ENCODE measurements at places on chromosomes 12 and 14.
A peak's percentile ranks its signal among the peaks of the same experiment; 100 is the strongest.

- no peak for DNase-seq
Observed at GRCh38 chr12:76876696-76877229, 2.1 kb downstream of the CSRP2 start.

- DNase-seq: no peak
Observed at GRCh38 chr12:93166541-93167307, 211.0 kb upstream of the NUDT4 start.

DNA sequence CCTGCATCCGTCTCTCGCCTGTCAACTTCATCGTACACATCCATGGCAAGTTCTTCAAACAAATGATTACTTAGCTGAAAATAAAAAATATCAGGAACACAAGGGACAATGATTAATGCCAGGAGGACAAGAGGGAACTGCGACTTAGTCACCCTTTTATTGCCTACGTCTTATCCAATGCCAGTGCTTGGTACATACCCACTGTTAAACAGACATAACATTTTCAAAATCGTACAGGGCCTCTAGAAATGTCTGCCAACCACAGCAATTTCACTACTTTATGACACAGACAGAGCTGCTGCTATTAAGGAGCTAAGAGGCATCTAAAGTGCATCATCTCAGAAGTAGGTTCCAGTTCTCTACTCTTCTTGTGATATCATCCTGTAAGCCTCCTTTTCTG is 34.6 kb downstream of the GIT2 start:
- no peak for DNase-seq

DNA sequence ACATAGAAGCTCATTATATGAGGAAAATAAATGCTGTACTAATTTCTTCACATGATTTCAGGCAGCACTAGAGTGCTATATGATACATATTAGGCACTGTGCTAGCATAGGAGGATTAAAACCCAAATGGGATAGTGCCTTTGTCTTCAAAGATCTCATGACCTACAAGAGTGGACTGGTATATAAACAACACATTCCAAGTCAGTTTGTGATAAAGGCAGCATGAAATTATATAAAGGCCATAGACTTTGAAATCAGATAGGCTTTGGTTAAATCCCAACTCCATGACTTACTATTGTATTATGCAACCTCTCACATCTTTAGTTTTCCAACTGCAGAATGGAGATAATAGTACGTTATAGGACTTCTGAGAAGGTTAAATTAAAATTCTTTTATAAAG is 179.7 kb downstream of the RAD51B start:
- DNase-seq: no peak

DNA sequence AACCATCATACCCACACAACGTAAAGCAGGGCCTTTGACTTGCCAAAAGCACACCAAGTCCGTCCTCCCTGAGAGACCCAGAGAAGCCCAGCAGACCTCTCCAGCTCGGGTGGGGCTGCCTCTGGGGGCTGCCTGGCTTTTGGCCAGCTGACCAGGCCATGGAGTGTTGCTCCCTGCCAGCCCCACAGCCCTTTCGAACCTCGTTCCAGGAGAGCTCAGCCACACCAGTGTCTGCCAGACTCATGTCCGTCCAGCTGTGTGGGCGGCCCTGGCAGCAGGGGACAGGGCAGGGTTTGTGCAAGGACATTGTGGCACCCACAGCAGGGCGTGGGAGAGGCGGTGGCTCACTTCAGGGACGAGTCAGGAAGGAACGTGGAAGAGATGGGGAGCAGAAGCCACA is 22.6 kb upstream of the IRF2BPL start:
- peak; percentile 69 for DNase-seq

- no peak for DNase-seq
Observed at GRCh38 chr14:95070748-95071435, 86.4 kb downstream of the DICER1 start.

DNA sequence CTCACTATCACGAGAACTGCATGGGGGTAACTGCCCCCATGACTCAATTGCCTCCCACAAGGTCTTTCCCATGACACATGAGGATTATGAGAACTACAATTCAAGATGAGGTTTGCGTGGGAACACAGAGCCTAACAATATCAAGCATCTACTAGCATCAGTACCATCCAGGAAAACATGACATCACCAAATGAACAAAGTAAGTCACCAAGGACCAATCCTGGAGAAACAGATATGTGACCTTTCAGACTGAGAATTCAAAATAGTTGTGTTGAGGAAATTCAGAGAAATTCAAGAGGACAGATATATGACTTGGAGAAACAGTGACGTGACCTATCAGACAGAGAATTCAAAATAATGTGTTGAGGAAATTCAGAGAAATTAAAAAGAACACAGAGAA is 65.8 kb upstream of the TMTC2 start:
- no peak for DNase-seq

- DNase-seq: no peak
Observed at GRCh38 chr12:12683725-12684124, 12.3 kb downstream of the GPR19 start.

DNA sequence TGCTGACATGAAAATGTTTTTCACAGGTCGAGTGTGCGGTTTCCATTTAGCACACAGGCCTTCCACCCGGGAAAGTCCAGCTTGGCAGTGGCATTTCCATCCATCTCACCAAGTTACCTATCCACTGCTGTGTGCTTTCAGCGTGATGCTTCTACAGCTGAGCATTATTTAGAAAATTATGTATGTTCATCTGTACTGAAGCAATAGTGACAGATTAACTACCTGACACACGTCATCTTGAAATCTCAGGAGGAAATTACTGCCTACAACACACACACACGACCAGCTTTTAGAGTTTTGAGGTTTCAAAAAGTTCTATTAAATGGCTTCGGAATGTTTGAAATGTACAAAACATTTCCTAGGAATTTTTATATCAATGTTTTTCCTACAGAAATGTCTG is 39.4 kb downstream of the IFNG-AS1 start:
- DNase-seq: no peak

- no peak for DNase-seq
Observed at GRCh38 chr14:105332350-105332874, 17.9 kb downstream of the PACS2 start.

DNA sequence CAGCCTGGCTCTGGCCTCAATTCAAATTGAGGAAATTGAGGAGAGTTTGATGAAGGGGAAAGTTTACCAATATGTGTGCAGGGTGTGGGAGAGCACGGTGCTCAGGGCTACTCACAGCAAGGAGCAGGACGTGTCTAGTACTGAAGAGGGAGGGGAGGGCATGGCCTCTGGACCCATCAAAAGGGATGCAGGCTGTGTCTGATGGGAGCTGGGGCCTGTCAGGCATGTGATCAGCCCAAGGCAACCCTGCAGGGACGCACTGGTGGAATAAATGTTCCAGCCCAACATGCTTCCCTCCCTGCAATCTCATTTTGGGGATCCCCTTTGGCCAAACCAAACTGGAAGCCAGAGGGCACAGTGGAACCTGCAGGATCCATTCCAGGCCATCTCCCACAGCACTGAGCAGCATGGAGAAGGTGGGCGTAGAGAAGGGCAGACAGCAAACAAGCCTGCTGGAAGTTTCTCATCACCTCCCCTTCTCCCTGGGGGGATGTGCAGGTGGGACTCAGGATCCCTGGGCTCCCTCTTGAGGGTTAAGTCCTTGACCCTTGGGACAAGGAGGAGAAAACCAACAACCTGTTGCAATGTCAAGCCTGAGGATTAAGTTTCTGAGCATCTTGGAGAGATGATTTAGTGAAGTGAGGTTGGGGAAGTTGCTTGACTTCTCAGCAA is 17.8 kb upstream of the RBM19 start:
- DNase-seq: no peak

DNA sequence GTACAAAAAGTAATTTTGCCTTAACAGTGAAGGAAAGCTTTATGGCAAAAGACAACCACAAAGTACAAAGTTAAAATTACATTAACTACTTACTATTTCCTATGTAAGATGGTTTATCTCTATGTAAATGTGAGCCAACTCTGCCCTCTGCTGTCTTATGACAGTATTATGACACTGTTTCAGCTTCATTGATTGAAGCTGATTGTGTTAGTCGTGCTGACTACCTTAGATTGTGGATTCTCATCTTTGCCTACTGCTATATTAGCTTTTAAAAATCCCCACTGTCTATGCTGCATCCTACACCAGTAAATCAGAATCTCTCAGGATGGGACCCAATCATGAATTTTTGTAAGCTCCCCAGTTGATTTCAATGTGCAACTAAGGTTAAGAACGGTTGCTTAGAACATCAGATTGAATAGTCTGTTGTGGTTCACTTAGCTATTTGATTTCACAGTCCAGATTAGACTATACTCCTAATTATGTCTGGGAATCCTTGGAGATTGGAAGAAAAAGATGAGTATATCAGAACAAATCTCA is 12.2 kb upstream of the SPTB start:
- peak; percentile 72 for DNase-seq

- DNase-seq: no peak
Observed at GRCh38 chr14:57918791-57919190, 52.9 kb upstream of the SLC35F4 start.

GRCh38 chr12:29505122-29505521 is 7.6 kb upstream of the OVCH1 start:
- no peak for DNase-seq

GRCh38 chr12:27554421-27555186 is 30.6 kb downstream of the PPFIBP1 start:
- DNase-seq: no peak

DNA sequence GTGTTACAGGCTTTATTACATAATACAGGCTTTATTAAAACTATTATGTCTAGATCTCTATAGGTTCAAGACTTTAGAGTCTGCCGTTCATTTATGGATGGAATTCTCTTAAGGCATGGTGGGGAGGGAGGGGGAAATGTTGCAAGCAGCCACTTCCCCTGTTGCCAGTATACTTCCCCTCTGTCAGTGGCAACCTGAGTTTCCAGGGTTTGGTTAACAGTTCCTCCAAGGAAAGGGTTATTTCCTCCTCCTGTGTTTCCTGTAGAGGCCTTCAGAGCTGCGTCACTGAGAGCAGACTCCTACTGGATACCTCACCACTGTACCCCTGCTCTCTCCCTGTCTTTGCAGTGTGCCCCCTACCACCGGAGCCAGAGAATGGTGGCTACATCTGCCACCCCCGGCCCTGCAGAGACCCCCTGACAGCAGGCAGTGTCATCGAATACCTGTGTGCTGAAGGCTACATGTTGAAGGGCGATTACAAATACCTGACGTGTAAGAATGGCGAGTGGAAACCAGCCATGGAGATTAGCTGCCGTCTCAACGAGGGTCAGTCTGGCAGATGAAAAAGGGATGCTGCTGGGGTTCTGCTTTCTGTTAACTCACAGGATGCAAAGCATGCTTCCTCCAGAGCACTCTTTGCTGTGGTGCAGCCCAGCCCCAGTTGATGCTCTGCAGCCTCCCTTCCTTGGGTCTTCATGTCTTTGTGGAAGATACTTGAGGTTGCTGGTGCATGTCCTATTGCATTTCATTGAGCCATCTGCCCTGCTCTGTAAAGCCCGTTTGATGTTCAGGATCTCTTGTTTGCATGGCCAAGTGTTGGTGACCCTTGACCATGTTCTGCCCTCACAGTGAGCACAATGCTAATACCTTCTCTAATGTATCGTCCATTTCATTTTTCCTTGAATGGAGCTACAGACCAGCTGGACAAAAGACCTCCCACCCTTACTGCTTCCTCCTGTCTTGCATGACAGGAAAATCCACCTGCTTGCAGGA is 63.6 kb upstream of the SRSF5 start:
- DNase-seq: peak; percentile 89

GRCh38 chr12:8950702-8951478 is 1.4 kb upstream of the M6PR start:
- peak; percentile 6 for DNase-seq
